Effector memory CD4-positive, alpha-beta T cell (primary cell): ENCODE measurements at places on chromosomes 11 and 22.

DNA sequence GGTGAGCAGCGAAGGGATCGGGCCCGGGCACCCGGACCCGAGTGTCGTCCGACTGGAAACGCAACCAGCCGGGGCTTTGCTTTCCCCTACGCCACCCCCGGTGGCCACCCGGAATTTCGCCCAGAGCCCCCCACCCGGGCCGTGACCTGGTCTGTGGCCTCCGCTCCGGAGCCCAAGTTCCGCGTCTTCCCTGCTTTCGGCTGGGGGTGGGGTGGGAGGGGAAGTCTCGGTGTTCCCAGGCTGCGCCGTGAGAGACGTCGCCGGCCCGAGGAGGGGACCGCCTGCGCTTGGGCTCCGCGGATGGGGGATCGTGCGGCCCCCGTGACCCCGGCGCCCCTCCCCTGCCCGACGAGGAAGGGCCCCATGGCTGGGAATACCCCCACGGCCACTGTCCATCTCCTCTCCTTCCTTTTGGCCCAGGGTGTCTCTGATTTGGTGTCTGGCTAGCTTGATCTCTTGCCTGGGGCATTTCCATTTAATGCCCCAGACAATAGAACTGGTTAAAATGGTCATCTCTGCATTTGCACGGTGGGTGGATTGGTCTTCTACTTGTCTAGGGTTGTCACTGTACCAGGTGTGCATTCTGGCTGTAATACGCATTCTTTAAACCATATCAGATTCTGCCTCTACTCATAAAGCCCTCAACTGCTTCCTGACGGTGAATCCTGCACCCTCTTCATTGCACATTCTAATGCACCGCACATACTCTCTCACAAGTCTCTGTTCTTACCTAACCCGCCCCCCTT lies 789 bp downstream of the SIK2 start:
- no peak for DNase-seq

GRCh38 chr11:1437500-1437899 lies 47.8 kb downstream of the BRSK2 start:
- DNase-seq, result no peak

DNA sequence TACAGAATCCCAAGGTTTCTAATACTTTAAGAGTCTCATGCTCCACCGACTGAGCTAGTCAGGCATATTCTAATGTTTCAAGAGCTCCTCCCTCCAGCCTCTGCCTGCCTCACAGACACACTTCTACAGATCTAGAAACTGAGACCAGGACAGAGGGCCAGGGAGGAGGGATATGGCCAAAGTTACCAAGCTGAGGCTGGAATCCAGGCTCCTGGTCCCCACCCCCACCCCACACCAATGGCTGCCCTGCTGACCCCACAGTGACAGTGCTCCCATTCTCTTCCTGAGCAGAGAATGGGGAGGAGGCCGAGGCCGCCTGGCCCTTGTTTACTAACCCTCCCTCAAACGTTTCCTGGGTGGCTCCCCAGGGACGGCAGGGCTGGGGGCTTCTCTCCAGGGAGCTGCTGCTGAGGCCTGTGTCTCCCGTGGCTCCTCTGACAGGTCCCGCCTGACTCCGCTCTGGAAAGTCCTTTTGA lies 2.2 kb downstream of the PLEKHB1 start:
- no peak for DNase-seq

DNA sequence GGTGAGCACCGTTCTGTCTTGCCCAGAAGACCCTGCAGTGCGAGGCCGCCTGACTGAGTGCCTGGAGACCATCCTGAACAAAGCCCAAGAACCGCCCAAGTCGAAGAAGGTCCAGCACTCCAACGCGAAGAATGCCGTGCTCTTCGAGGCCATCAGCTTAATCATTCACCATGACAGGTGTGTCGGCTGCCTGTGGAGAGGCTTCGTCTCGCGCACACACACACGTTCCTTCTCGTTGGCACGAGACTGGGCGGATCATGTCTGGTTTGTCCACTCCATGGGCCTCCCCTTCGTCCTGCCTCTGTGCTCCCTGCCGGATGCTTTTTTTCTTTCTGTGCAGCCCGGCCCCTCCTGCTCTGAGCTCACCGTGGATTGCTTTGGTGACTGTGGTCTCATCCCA lies 51.1 kb downstream of the MUC6 start:
- no peak for DNase-seq

GRCh38 chr22:46727813-46728364 lies 10.2 kb downstream of the CERK start:
- DNase-seq, result no peak
